ENCODE measurements at places on chromosomes 5 and 9.

- DNase-seq = no peak
These were observed 990.2 kb downstream of the CDH12 start for GRCh38 chr5:21862986-21863385.

DNA sequence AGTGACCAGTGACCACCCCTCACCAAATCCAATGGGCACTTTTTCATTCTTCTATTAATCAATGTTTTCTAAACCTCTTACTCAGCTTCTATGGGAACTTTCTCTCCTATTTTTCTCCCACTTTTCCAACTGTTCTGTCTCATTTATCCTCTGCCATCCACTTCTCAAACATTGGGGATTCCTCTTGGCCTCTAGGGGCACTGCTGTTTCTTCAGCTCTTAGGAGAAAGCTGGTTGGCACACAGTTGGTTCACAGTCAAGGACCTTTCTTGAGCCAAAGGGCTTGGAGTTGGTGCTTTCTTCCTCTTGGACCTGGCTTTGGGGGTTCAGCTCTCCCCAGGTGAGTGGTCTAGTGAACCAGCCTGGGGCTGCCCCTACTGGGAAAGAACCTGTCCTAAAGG is 112.2 kb upstream of the LHFPL2 start:
- DNase-seq = no peak

DNA sequence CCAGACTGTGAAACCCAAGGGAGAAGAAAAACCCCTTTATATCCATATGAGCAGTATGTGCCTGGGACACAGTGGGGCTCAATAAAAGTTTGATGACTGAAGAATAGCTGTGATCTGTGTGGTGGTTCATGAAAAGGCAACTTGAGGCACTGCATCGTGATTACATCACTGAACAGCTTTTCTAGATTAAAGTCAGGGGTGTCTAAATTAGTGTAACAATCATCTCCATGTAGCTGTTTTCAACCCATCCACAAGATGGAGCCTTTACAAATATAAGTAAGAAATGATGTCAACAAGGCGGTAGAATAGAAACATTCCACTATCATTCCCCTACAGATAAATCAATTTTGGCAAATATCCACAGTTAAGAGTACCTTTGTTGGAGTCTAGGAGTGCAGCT is 55.5 kb downstream of the PRRC1 start:
- DNase-seq = no peak

DNA sequence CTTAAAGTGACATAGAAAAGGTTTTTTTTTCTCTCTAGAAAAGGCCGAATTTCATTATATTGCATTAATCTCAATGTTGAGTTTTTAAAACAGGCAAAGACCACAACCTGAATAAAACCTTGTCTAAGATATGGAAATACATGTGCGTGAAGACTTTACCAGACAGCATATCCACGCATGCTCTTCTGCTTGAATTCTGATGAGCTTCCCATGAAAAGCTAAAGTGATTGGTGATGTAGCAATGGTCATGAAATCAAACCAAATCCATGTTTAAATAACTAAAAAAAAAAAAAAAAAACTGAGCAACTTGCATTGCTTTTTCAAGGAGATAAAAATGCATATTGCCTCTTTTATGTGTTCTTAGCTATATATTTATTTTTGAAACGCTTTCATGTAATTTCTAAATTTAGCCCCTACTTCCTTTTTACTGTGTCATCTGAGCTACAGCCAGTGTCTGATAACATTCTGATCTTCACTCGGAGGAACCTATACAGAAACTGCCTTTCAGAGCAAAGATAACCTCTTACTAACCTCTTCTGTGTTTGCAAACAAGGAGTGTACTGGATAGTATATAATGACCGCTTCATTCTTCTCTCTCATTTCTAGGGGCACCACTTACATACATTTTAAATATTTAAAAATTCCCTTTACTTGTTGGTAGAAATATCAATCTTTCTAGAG is 179.1 kb upstream of the GNA14 start:
- no peak for DNase-seq

GRCh38 chr5:128869970-128870369 is 95.3 kb upstream of the SLC27A6 start:
- no peak for DNase-seq

GRCh38 chr5:179821298-179822058 is 773 bp downstream of the SQSTM1 start:
- peak; percentile 92 for DNase-seq
